ENCODE measurements at places on chromosomes 6 and 20.

GRCh38 chr20:50920997-50921396 lies 10.2 kb downstream of the ADNP start:
- no peak for DNase-seq

- DNase-seq, result no peak
These were observed 124.5 kb downstream of the PHACTR3 start for GRCh38 chr20:59728722-59729430.

- DNase-seq, result no peak
These were observed 5.1 kb downstream of the MTRES1 start for GRCh38 chr6:107033126-107033525.

DNA sequence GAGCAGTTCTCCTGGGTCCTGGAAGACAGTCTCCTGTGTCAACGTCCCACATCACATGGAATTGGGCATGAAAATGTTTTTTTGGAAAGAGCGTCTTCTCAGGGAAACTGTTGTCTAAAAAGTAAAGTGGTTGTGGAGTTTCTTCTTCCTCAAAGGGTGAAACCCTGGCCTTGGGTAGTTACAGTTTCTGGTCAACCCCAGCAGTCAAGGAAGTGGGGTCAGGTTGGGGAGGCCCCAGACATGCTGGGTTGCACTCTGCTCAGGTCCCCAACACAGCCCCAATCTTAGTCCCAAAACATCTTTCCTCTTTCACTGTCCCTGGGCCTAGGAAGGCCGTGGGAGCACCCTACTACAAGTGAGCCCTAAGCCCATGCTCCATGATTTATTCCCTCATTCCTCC lies 996 bp upstream of the NFKBIE start:
- DNase-seq, result no peak

GRCh38 chr6:38489951-38490350 lies 149.8 kb downstream of the BTBD9 start:
- DNase-seq, result no peak

GRCh38 chr20:33687370-33687915 lies 1.3 kb upstream of the E2F1 start:
- DNase-seq, result no peak

DNA sequence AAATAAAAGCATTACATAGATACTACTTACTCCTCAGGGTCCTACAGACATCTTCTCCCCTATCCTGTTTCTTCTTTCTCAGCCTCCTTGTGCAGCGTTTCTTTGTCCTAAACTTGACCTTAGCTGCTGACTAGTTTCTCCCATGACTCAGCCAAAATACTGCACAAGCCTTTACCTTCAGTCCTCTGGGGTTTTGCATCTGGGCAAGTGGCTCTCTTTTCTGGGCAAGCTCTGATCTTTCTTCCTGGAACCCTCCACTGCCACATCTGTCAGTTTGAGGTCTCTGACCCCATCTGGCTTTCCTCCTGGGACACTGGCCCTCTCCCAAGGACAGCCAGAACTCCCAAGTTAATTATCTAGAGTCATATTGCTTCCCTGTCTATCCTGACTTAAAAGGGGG lies 838.4 kb downstream of the DHX35 start:
- no peak for DNase-seq
